ENCODE measurements at places on chromosomes 3 and 15. TPM values are rescaled to one million over a fixed set of nuclear protein-coding genes. Genes with fewer than 3 reads are reported as not detected.

DNA sequence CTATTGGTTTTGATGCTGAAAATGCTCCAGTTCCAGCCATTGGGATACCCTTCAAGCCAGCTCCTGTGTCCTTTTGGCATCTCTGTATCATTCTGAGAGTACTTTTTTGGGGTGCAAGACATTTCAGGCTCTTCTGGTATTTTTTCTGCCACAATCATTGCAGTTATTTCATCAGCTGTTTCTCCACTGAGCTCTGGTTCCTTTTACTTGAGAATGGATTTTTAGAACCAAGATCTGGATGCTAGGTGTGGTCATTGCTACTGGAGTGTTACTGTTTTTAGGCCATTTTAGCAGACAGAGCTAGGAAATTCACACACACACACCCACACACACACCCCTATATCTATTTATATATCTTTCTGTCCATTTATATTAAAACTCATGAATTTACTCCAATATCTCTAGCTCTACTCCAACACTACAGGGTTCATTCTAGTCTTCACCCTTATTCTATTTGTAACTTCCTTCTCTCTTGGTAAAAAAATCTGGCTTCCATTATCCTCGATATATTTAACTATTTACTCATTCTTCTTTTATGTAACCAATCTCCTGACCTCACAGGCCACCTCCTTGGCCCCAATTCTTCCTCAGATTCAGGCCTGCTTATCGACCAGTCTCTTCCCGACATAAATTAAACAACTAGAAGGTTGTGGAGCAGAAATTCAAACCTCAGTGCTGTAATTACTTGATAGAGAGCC, 17.0 kb downstream of the SLC35G2 start:
- no peak for DNase-seq

DNA sequence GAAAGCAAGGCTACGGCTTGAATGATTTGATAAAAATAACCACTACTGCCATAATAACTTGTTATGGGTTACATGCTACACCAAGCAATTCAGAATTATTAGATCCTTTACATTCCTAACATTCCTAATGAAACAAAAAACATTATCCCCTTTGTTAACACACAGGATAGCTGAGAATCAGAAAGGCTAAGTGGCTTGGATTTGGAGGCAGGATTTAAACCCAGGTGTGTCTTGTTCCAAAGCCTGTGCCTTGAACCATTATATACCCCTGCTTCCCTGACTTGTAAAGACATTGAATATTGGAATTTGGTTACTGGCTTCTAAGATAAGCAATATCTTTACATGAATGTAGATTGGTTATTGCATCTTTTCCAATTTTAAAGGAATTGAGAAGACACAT, 417.1 kb upstream of the GOLIM4 start:
- no peak for DNase-seq

GRCh38 chr3:190261740-190262139, 60.5 kb downstream of the CLDN1 start:
- no peak for DNase-seq

GABRB3 gene
- total RNA-seq: not detected

DNA sequence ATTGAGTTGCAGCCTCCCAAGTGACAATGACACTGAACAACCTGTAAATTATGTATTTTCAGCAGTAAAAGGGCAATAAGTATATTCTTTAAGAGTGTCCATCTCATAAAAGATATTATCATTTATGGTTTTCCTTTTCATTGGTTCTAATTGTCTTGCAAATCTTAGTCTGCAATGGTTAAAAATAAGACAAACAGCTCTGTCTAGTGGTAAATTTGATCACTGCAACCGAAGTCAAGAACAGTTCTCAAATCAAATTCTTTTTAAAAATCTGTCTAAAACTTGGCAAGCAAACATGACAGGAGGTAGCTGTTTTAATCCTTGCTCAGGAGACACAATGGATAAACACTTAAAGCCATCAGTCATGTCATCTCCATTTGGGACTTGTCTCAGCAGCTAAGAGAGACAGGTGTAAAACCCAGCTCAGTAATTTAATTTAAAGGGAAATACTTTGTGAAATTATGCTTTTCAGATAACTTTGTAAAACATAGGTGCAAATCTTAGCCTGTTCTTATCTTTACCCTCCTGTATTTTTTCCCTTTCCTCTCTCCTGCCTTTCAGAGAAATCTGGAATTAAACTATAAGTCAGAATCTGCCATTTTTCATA, 150.3 kb upstream of the ARHGEF26 start:
- DNase-seq: no peak

GRCh38 chr15:90497376-90497775, 32.3 kb upstream of the CRTC3 start:
- no peak for DNase-seq

P2RY13 gene
- not detected for total RNA-seq

GRCh38 chr15:90812171-90812957, 56.0 kb upstream of the FURIN start:
- DNase-seq: no peak

CTXN2 gene
- not detected for total RNA-seq

TMEM115 gene
- 16.8 TPM for total RNA-seq

- DNase-seq: no peak
Measured at GRCh38 chr3:120797857-120798256, 55.3 kb downstream of the GTF2E1 start.

TPRG1 gene
- total RNA-seq: 2.5 TPM

GRCh38 chr3:131988209-131988608, 46.6 kb downstream of the CPNE4 start:
- no peak for DNase-seq

DNA sequence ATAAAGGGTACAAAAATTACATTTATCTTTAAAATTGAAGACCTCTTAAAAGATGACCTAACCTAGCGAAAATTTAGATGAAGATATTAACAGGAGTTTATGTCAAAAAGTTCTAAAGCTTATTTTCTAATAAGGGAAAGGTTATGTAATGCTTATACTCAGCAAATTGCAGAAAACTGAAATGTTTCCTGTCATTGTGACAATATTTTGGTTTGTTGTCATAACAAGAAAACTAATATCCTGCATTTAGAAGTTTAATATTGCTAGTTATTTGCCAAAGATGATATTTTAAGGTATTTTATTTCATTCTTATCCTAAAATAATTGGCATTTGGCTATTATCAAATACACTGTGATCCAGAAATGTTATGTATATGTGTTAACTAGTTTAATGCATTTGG, 294.5 kb downstream of the C3orf38 start:
- no peak for DNase-seq

DNA sequence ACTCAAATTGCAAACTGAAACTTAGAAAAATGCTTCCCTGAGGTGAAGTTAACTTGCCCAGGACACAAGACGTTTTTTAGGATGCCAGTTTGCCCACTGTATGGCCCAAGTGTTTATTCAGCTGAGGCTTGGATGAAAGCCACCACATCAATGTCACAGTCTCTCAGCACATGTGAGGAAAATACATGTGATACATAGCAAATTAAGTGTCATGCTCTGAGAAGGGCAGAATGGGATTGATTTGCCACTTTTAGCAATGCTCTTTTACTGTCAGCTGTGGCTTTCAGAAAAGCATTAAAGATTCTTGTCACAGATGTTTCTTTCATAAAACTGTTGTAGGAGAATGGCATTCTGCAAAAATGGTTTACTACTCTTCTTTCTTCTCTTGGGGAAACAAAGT, 165.5 kb downstream of the ZIC1 start:
- DNase-seq: no peak

GRCh38 chr15:28995705-28996104, 109.9 kb downstream of the APBA2 start:
- no peak for DNase-seq

- DNase-seq: no peak
Measured at GRCh38 chr3:128727485-128727884, 1.5 kb downstream of the RAB7A start.

DNA sequence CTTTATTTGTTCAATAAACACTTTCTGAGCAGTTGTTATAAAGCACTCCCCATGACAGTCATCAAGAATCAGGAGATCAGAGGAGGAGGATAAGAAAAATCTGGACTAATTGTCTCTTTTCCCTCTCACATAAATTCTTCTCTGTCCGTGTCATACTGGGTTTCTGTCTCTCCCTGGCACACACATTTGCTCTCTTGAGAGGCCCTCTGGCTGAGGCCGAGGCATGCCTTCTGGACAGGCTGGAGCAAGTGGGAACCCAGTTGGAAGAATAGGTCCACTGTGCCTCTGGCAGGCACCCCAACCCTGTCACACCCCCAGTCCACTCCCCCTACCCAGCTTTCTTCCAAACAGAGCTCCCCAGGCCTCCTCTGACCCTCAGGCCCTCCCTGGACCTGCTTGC, 315.8 kb downstream of the UACA start:
- no peak for DNase-seq

DNA sequence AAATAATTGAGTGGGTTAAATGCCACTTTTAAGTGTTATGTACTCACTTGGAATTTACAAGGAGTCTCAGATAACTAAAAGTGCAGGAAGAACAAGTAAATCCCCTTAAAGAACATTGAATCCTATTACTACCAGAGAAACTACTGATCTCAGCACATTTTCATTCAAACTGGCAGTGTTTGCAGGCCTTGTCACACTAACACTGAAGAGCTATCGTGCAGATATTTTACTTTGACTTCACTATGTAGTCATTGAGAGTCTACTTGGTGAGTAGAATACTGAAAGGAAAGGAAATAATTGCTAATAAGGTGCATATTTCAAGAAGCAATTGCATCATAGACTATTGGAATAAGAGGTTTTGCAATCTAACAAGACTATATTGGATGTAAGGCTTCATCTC, 721.4 kb upstream of the CBLB start:
- DNase-seq: no peak

GPR62 gene
- total RNA-seq: not detected

GRCh38 chr3:113287803-113288648, 76.7 kb downstream of the BOC start:
- DNase-seq: peak; percentile 69

BSN gene
- 0.09 TPM for total RNA-seq

DNA sequence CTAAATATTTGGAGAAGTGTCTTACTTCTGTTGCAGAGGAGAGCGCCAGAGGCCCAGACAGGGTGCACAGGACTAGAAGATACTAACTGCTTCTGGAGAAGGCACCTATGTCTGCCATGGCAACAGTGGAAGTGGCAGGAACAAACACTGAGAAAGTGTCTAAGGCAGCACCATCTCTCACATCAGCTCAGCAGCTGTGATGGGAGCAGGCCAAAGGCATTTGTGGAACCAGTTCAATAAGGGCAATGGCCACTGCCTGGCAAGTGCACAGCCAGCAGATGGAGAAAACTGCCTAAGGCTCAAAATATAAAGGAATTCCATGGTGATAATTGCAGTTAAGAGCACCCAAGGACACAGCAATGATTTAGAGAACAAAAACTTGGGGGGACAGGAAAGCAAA, 563.0 kb upstream of the CCDC54 start:
- no peak for DNase-seq

All from activated CD8-positive, alpha-beta T cell treated with anti-CD3 and anti-CD28 coated beads for 36 hours (primary cell).